CD4-positive, alpha-beta T cell treated with Interferon gamma for 1 hour (primary cell): ENCODE measurements at places on chromosomes 13 and 19.

DNA sequence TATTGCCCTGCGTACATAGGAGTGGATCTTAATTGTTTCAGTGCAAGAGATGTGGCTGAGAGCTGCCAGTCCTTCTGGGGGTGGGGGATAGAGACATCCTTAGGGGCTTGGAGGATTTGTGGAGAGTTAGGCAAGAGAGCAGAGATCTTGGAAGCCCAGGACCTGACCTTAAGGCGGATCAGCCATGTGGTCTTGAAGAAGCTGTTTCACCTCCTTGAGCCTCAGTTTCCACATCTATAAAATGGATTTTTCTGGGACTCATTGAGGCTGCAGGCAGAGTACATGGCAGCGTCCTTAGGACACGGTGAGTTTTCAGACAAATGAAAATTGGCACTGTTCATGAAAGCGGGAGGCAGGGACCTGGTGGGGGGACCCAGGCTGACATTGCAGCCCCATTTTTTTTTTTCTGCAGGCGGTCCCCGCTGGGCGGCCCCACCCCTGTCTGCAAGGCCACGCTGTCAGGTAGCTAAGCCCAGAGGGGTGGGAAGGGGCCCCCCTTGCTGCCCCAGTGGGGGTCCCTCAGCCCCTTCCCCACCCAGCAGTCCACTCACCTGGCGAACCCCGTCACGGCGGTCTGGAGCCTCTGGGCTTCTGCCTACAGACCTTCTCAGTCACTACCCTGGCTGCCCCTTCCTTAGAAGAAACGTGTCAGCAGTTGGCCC, 30.0 kb downstream of the PDE4A start:
- DNase-seq = no peak

DNA sequence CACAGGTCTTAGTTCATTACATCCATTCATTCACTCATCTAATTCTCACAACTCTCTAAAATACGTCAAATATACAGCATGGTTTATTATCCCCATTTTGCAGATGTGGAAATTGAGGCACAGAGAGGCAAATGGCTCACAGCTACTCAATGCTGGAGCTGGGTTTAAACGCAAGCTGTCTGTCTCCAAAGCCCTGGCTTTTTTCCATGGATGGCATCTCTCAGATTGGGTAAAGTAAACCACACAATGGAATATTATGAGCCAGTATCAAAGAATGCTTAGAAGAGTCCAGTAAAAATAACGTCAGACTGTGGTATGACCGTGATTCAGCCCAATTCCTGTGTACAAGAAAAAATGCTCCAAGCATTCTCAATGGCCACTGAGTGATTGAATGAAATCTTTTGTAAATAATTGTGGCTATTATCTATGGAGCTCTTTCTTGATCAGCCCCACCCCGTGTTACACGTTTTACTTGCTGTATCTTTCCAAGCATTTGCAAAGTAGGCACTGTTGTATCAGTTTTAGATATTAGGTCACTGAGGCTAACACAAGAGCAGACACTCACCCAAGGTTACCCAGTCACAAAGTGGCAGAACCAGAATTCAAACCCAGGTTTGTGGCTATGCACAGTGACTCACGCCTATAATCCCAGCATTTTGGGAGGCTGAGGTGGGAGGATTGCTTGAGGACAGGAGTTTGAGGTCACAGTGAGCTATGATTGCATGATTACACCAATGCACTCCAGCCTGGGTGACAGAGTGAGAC, 5.5 kb upstream of the ACP7 start:
- no peak for DNase-seq

GRCh38 chr13:79352107-79352506, 53.9 kb downstream of the RBM26 start:
- DNase-seq = no peak

GRCh38 chr13:26688286-26688685, 72.3 kb downstream of the GPR12 start:
- DNase-seq = no peak

- no peak for DNase-seq
These were observed 13.2 kb downstream of the NUCB1 start for GRCh38 chr19:48913114-48913889.

- DNase-seq = no peak
These were observed 12.9 kb downstream of the GPR12 start for GRCh38 chr13:26747706-26748105.

DNA sequence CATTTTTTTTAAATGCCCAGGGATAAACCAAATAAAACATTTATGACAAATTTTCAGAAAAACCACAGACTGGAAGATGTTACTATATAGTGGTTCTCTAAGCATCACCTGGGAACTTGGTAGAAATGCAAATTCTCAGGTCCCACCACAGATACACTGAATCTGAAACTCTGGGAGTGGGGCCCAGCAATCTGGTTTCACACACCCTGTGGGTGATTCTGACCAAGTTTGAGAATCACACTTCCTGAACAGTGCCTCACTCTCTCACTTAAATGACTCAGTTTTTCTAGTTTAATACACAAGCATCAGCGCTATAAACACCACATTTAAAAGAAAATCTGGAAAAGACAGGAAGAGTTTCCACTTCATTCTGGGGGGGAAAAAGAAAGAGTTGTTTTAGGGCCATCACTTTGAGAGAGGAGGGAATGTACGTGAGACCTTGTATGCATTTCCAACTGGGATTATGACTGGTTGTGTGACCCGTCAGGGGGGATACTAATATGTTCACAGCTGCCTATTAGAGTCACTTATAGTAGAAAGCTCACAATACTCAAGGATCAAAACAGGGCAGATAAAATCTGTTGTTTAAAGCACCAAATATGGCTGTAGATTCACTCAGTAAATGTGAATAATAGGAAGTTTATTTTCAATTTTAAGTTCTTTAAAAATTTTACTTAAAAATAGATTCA, 567.7 kb downstream of the GPC6 start:
- no peak for DNase-seq

DNA sequence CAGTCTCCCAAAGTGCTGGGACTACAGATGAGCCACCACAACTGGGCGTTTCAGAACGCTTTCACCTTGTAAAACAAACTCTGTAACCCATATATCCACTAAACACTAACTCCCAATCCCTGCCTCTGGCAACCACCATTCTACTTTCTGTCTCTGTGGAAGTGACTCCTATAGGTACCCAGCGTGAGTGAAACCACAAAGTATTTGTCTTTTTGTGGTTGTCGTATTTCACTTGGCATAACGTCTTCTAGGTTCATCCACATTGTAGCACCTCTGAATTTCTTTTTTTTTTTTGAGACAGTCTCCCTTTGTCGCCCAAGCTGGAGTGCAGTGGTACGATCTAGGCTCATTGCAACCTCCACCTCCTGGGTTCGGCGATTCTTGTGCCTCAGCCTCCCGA, 44.8 kb downstream of the BRD4 start:
- no peak for DNase-seq

DNA sequence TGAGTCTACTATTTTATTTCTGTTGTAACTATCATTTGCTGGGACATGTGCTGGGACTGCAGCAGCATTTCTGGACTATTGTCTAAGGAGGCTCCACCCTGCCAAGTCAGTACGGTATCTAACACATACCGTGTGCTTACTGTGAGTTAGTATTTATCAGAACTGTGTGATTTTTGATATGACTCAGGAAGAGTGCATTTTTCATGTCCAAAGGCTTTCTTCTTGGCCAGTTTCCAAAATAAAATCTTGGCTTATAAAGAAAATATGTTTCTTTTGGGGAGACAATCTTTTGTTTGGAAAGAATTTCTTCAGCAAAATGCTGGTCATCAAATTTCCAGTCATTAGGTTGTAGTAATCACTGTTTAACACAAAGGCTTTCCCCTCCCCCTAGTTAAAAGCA, 11.6 kb downstream of the PARP4 start:
- DNase-seq = no peak

DNA sequence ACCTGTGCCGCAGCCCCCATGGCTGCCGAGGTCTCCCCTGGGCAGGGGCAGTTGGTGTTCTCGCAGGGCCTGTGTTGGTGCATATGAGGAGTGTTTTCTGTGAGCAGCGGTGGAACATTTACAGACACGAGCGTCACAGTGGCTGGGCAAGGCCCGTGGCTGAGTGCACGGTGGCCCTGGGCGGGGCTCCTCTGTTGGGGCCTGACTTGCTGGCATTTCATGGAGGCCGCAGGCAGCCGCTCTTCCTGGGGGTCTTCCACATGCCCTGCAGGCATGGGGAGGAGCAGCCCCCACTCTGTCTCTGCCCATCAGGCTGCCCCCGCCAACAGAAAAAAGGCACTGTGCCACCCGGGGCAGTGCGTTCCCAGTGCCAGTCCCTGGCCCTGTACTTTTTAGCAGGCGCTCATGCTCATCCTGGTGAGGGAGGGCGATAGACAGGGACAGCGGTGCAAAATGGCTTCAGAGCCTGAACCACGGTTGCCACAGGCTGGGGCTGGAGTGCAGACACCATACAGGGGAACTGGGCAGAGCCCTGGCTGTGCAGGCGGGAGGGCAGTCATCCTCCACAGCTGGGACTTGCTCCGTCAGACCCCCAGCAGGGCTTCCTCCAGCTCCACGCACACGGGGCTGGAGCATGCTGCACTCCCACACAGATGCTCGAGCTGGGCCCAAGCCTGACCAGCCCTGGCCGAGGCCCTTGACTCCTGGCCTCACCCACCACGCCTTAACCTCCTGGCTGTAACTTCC, 23.5 kb downstream of the TFDP1 start:
- DNase-seq = no peak

GRCh38 chr19:3047496-3048189, 14.7 kb downstream of the TLE5 start:
- peak; percentile 72 for DNase-seq

GRCh38 chr19:45154064-45154827, 6.5 kb downstream of the NKPD1 start:
- no peak for DNase-seq

DNA sequence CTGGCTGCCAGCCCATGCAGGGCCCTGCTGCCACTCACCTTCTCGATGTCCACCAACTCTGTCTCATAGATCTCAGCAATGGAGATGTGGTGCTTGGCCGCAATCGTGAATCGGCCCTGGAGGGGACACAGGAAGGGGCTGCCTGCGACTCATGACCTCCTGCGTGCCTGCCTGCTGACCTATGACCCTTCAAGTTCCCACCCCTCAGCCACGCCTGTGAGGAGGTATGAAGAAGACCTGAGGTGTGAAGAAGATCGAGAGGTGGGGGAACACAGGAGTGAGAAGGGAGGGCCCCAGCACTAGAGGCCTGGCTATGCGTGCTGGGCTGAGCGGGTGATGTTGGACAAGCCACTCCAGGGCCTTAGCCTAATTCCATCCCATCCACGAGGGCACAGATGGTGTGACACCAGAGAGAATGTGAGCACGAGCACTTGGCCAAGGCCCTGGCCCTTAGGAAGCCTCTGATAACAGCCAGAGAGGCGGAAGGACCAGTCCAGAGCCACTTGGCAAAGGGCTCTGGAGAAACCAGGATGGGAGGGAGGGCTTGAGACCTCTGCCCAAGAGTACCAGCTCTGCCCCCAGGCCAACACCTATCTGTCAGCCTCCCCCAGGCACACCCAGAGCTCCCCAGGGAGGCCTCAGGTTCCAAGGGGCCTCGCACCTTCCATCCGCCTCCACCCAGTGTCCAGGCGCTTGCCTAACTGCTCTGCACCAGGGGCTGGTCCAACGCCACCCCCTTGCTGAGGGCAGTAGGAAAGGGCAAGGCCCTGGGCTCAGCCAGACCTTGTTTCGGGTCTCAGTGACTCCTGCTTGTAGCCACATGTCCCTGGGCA, 9.6 kb upstream of the KPTN start:
- no peak for DNase-seq

DNA sequence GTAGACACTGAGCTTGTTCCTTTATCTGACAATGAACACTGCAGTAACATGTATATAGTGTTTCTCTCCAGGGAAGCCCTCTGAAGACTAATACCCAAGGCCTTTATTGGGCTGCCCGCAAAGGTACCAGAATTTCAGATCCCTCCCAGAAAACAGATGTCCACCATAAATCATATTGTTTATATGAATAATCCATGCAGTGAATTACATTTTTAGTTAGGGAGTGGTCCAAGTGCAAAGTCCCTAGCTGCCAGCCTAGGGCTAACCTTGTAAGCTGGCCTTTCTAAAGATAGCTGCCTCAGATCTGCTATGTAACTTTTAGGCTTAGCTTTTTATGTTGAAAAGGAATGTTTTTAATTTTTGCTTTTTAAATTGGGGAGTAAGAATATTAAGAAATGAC, 44.7 kb downstream of the TDRD3 start:
- no peak for DNase-seq
